ENCODE measurements at places on chromosomes 5 and 9.
A peak's percentile ranks its signal among the peaks of the same experiment; 100 is the strongest.

GRCh38 chr5:35502206-35502605 lies 115.5 kb upstream of the SPEF2 start:
- no peak for DNase-seq

DNA sequence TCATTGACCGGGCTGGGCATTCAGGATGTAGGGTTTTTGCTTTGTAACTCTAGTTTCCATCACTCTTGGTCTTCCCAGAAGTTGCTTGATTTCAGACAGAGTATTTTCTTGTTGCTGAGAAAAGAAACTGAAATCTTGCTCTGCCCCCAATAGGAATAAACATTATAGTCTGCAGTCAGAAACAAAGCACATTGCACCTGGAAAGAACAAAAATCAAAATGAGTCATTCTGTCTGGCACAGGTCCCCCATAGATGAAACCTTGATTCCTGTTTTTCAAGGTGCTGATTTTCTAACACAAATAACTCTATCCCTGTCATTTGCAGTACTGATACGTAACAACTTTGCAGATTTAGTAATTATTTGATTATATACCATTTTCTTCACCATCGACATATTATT lies 232.1 kb downstream of the FBXO4 start:
- no peak for DNase-seq

- DNase-seq = no peak
Observed at GRCh38 chr9:126428534-126429175, 102.0 kb downstream of the MVB12B start.

GRCh38 chr5:159891371-159891770 lies 24.9 kb upstream of the ADRA1B start:
- no peak for DNase-seq

DNA sequence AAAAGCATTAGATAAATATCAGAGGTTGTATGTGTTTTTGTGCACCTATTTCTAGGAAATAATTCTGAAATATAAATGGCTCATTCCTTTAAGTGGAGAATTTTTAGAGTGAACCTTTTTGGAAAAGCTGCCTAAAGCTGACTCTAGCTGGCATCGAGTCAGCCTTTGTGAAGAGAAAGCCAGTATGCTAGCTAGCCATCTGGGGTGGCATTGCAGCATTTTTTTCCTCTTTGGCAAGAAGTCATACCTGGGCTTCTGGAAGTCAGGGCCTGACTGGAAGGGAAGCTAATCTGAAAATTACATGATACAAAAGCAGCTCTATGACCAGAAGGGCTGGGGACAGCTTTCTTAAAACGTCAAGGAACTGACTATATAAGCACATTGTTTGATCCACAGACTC lies 19.7 kb downstream of the ANP32B start:
- DNase-seq = peak; percentile 91

DNA sequence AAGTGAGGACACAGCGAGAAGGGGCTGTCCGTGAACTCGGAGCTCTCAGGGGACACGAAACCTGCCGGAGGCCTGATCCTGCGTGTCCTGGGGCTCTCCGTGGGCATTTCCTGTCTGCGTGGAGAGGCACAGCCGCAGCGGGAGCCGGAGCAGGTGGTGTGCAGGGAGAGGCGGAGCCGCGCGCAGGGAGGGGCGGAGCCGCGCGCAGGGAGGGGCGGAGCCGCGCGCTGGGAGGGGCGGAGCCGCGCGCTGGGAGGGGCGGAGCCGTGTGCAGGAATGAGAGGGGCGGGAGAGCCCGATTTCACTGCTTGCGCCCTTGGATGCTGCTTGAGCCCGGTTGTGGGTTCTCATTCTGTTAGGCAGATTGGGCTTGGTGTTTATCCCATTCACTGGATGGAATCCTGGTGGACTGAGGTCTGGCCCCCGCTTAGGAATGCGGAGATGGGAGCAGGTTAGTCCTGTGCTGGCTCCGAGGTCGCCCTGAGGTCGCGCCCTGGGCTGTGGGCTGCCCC lies 26.7 kb downstream of the NDUFS6 start:
- no peak for DNase-seq

DNA sequence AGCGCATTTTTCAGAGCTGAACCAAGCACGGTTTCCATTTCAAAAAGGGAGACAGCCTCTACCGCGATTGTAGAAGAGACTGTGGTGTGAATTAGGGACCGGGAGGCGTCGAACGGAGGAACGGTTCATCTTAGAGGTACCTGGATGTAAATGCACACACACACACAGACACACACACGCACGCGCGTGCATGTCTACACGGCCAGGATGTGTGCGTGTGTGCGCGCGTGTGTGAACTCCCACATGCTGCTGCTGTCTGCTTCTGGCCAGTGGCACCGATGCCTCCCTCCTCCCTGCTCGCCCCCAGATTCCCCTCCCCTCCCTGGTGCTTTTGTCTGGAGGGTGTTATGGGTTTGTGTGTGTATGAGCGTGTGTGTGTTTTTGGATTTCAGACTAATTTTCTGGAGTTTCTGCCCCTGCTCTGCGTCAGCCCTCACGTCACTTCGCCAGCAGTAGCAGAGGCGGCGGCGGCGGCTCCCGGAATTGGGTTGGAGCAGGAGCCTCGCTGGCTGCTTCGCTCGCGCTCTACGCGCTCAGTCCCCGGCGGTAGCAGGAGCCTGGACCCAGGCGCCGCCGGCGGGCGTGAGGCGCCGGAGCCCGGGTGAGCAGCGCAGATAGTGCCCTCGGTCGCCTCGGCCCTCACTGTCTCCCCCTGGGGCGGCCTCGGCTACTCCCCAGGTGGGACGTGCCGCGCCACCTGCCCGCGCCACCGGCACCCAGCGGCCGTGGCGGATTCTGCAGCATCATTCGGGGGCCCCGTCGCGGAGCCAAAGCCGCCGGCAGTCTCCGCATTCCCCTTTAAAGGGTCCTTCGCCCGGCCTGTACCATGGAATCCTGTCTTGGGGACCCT lies at the start of gene NTRK2:
Gene NTRK2 (plus strand): TSS at position 442 of the 850 bp plus-strand sequence. CDS start 1,020 bp downstream, outside the sequence.
- peak; percentile 71 for DNase-seq

GRCh38 chr9:35114113-35114839 lies 1.4 kb downstream of the ATOSB start:
- DNase-seq = peak; percentile 67

- DNase-seq = no peak
Observed at GRCh38 chr9:133735931-133736330, 2.2 kb downstream of the SARDH start.

DNA sequence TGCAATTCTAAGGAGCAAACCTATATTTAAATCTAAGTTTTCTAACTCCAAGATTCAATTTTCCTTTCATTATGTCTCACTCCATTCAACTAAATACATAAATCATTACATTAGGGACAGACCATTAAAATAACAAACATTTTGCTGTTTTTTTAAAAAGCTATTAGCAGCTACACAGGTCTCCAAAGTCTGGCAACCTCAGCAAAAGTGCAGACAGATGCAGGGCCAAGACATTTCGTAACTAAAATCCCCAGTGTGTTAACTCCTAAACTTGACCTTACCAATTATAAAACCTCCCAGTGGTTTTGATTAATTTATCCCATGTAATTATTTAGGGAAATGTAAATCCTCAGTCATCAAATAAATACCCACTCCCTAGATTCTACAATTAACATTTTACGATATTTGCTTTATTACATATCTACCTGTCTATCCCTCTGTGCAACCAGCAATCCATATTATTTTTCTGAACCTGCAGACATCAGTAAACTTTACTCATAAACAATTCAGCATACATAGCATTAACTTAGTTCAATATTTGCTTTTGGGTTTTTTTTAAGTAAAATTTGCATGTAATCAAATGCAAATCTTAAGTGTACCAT lies 64.7 kb downstream of the RGS7BP start:
- DNase-seq = no peak

All from cerebellum (tissue), 4 donors.